ENCODE measurements at places on chromosomes 12 and 14.

GRCh38 chr12:64178122-64178521 is 44.0 kb downstream of the KICS2 start:
- DNase-seq: no peak

GRCh38 chr12:57089271-57090245 is 644 bp downstream of the NAB2 start:
- no peak for DNase-seq

GRCh38 chr14:85415015-85415712 is 114.8 kb upstream of the FLRT2 start:
- no peak for DNase-seq

- no peak for DNase-seq
Measured at GRCh38 chr14:89415159-89415558, 1.9 kb downstream of the FOXN3 start.

DNA sequence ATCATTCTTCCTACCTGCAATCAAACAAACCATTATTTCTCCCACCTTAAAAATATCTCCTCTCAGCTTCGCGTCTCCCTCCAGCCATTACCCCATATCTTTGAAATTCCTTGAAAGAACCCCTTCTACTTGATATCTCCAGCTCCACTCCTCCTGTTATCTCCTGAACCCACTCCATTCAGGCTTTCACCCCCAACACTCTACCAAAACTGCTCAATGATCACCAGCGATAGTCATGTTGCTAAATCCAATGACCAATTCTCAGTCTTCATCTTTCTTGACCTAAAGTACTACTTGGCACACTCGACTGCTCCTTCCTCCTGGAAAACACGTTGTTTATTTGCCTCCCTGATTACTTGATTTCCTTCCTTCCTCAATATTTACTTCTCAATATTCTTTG is 70.1 kb downstream of the DUSP16 start:
- DNase-seq: no peak

GRCh38 chr12:6584293-6584692 is 16.2 kb upstream of the NOP2 start:
- no peak for DNase-seq

GRCh38 chr12:132115500-132115899 is 28.6 kb downstream of the DDX51 start:
- DNase-seq: no peak

- no peak for DNase-seq
Measured at GRCh38 chr14:65840786-65841185, 428.3 kb downstream of the FUT8 start.

GRCh38 chr14:73741386-73741875 is 27.2 kb upstream of the PNMA1 start:
- peak; percentile 72 for DNase-seq

DNA sequence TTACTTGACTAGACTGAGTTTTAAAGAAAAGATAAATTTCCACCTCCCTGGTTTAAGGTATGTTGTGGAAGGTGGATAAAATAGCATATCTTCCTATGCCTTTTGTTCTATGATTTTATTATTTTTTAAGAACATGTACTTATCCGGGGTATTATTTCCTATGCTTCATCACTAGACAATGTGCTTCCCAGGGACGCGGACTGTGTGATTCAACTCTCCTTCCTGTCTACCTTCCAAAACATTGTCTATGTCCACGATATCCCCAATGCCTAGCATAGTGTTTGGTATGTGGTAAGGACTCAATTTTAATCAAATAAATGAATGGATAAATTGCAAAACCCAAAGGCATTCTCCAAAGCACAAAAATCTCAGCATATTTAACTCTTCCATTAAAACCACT is 8.3 kb upstream of the CCND2 start:
- no peak for DNase-seq

- no peak for DNase-seq
Measured at GRCh38 chr12:94037444-94037843, 110.9 kb upstream of the PLXNC1 start.

- DNase-seq: no peak
Measured at GRCh38 chr12:123031171-123031845, 50.8 kb downstream of the ARL6IP4 start.

DNA sequence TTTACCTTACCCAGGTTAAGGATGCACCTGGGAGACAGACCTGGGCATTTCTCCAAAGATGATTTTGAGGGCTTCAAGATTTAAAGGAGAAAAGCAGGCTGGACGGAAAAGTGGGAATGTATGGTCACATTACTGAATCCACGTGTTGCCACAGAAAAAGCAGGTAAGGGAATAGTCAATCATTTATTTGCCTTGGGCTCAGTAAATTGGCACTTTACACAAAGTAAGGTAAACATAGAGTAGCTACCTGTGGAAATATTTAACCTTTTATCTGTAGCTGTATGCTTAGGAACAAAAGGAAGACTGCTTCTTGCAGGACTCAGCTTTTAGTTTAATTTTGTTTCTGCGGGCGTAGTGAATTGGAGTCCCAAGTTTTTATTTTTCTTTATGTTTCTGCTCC is 153.3 kb downstream of the SLCO1B3 start:
- no peak for DNase-seq

DNA sequence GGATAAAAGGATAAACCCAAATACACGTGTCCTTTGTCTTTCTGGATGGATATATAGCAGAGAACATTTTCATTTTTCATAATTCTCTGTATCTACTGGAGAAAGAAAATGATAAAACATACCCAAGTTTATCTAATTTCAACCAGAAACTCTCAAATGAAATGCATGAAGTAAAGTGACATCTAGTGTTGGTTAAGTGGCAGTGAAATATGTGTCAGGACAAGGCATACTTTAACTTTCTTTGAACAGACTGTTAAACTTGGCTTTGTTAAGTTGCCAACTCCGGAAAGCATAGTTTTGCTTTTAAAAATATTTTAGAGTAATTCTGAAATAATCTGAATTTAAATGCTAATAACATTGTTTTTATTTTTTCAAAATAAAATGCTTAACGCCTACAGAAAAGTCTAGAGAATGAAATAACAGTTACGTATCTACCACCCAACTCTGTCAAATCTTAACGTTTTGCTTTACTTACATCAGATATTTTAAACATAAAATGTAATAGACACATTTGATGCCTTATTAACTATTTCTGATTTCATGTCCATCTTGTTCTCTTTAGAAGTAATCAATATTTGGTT is 25.2 kb upstream of the NTN4 start:
- DNase-seq: peak; percentile 20

DNA sequence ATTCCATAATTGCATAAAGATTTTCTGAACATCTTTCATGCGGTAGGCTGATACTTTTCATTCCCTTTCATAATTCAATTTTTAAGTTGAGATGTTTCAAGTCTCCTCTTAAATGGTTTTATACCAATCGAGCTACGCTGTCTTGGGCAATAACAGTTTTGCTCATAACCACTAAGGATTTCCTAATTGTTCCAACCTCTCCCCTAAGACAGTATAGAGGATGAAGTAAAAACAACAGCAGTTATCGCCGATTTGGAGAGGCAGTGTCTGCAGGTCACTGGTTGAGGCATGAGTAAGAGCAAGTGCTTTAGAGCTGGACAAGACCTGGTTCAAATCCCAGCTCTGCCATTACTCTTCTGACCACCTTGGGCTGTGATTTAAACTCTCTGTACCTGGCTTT is 6.9 kb upstream of the MED13L start:
- peak; percentile 29 for DNase-seq

DNA sequence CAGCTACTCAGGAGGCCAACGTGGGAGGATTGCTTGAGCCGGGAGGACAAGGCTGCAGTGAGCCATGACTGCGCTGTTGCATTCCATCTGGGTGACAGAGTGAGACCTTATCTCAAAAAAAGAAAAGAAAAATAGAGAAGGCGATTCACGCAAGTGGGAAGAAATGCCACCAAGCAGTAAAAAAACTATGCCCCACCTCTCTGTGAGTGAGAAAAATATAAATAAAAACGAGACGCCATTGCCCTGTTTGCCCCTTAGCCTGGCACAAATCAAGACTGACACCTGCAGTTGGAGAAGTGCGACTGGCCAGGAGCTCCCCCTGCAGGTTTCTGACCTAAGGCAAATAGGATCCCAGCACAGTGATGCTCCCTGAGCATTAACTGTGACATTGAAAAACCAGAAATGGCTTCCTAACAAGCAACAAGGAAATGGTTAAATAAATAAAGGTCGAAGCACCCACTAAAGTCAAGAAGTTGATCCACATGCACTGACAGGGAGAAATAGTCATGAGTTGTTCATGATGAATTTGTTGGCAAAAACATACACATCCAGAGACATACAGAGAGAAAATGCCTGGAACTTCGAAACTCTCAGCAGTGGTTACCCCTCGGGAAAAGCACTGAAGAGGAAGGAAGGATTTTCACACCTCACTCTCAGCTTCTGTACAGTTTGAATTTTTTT is 21.1 kb downstream of the GSC start:
- DNase-seq: peak; percentile 6

Measured in CD4-positive, alpha-beta T cell treated with Interferon alpha-2 for 1 hour (primary cell).